ENCODE measurements at places on chromosomes 3 and 15.
A peak's percentile ranks its signal among the peaks of the same experiment; 100 is the strongest.

DNA sequence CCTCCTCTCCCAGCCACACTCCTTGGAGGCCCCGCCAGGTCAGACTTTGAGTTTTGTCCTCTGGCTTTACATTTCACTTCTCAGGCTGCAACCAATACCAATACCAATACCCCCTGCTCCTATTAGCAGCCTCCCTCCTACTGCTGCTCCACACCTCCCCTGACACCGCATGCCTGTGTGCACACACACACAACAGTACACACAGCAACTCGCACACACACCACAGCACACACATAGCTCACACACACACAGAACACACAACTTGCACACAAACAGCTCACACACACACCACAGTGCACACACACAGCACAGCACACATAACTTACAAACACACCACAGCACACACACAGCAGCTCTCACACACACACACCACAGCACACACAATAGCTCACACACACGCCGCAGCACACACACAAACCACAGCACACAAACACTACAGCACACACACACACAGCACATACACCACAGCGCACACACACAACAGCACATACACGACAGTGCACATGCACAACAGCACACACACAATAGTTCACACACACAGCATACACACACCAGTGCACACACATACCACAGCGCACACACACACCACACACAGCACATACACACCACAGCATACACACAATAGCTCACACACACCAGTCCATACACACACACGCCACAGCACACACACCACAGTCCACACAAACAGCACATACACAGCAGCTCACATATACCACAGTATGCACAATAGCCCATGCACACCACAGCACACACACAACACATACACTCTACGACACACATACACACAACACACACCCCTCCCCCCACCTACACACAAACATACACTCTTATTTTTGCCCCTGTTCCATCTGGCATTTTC, 204.7 kb downstream of the UACA start:
- no peak for DNase-seq

- DNase-seq = no peak
These were observed 179.4 kb downstream of the VGLL4 start for GRCh38 chr3:11464356-11464755.

- DNase-seq = no peak
These were observed 8.4 kb downstream of the GOLM2 start for GRCh38 chr15:44296625-44297524.

DNA sequence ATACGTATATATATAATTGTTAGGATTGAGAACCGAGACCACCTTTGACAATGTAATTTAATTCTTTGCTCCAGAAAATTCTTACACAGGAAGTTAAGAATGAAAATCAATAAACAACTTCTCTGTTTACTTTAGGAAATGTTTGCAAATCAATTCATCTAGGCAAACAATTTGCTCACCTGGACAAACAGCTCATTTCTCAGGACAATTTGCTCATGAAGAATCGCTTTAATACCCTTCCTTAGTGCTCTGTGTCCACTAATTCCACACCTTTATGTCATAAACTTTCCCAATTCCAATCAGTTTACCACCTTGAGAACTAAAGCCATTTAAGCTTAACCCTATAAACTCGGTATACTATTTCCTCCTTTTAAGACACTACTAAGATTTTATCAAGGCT, 292.2 kb downstream of the BCHE start:
- DNase-seq = no peak

DNA sequence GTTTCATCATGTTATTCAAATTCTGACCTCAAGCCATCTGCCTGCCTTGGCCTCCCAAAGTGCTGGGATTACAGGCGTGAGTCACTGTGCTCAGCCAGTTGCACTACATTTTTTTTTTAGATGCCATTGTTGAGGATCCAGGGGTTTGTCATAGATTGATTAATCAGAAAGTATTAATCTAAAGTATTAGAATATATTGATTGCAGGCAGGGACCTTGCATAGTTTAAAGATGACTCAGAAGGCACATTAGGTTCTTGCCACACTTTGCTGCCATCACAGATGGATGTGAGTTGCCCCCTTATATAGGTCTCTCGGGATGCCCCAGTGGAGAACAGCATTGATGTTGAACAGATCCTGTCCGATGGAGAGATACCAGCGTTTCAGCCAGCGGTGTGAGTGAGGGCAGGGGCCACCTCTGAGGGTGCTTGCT, 41.1 kb downstream of the IGF1R start:
- DNase-seq = peak; percentile 34

DNA sequence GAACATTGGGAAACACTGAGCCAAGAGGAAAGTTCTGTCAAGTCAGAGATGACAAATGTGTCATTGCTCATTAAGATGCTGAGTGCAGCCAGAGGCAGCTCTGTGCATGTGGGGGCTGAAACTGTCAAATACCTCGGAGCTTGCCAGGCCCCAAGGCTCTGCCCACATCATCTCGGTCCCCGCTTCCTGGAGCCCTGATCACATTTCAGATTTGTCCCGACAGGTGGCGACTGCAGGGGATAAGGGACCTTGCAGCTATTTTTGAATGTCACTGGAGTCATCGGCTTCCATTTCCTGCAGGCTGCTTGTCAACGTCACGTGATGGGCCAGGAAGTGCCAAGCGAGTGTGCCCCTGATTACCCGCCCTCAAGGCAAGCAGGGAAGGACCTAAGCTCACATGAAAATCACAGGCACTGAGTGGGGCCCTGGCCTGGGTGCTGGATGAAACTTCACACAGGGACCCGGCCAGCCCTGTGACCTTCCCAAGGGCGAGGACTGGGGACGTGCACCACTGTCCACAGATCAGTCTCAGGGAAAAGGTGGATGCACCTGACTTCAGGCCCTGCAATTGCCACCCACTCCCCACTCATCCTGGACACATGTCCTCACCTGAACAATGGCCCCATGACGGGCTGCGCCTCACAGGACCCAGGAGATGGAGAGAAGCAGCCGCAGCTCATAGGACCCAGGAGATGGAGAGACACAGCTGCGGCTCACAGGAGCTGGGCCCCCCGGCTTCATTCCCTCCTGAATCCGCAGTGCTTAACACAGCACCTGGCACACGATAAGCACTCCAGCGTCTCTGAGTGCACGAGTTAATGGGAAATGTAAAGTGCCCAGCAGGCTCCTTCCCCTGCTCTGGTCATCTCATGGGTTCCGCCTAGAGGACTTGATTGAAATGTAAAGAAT, 73.4 kb downstream of the NUP210 start:
- DNase-seq = peak; percentile 16

GRCh38 chr15:26870346-26870745, 3.5 kb downstream of the GABRA5 start:
- no peak for DNase-seq

DNA sequence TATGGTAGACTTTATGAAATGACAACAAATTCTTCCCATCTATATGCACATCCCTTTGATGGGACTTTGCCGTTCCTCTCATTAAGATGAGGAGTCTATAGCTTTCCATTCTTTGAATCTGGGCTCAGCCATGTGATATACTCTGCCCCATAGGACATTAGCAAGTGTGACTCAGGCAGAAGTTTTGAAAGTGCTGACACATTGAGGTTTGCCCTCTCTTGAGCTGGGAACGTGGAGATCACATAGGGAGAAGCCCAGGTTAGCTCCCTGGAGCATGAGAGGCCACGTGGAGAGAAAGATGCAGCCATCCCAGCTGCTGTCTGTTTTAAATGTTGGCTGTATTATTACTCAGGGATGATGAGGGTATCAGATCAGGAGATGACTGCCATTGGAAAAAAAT, 67.7 kb upstream of the OXTR start:
- no peak for DNase-seq

- DNase-seq = no peak
These were observed 6.1 kb upstream of the RPP25 start for GRCh38 chr15:74962671-74963070.

DNA sequence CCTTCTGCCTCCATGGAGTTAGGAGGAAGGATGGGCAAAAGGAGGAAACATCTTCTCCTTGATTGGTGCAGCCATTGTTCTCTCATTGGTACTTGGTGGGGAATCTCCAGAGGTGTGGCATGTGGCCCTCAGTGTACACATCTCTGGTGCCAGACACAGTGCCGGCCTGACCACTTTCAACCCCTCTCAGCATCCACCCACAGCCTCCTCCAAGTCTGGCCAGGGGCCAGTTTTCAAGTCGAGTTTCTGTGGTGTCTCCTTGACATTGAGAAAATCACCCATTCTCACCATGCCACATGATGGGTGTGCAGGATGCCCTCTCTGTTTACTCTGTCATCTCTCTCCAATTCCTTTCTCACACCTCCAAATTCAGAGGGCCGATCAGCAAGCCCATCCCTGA, 12.8 kb upstream of the FSIP1 start:
- no peak for DNase-seq

DNA sequence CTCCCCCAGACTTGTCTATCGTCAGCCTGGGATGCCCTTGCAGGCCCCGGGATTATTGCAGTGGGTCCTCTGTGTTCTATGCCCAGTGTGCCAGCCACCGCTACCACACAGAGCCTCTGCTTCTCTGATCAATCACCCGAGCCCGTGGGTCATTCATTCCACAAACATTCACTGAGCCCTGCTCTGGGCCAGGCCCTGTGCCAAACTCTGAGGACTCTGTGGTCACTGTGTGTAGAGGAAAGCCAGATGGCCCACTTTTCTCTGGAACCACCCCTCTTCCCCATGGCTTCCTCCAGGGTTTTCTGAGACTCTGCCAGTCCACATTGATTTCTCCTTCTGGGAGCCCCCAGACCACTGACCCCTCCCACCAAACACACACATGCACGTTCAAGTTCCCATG, 55.5 kb downstream of the BSN start:
- no peak for DNase-seq

GRCh38 chr3:100221159-100221558, 39.6 kb upstream of the TBC1D23 start:
- no peak for DNase-seq

GRCh38 chr3:40680685-40681657, 156.2 kb downstream of the ZNF621 start:
- DNase-seq = no peak

DNA sequence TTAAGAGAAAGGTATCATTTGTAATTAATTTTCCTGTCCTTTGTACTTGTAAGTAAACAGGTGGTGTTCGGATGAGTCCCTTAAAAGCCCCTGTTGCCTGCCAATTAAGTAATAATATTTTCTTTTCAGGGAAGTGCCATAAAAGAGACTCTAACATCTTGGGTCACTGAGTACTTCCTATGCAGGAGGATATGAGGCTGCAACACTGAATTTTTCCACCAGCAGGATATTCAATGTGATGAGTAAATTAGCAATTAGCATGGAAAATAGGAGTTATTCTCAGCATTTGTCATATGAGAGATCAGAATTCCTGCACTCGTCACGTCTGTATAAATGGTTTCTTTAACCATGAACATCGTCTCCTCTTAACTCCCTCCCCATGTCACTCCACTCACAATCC, 45.4 kb downstream of the WWTR1 start:
- no peak for DNase-seq

- DNase-seq = no peak
These were observed 38.1 kb downstream of the FOXL2 start for GRCh38 chr3:138908846-138909245.

GRCh38 chr15:75673426-75674235, 25.9 kb downstream of the SNX33 start:
- peak; percentile 70 for DNase-seq

DNA sequence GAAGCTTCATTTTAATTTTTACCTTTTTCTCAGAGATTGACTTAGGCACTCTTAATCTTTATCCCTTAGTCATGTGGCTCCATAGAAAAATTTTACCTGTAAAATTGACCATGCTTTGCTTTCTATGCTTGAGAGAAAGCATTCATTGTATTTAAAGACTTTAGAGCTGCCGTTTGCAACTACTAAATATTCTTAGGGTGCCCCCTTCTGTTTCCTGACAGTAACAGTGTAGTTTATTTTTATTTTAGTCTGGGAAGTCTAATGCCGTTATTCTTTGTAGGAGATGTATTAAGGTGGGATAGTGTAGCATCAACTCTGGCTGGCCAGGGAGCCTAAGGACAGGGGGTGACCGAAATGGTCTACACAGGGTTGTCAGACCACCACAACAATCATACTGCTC, 84.5 kb upstream of the SYNPR start:
- no peak for DNase-seq

DNA sequence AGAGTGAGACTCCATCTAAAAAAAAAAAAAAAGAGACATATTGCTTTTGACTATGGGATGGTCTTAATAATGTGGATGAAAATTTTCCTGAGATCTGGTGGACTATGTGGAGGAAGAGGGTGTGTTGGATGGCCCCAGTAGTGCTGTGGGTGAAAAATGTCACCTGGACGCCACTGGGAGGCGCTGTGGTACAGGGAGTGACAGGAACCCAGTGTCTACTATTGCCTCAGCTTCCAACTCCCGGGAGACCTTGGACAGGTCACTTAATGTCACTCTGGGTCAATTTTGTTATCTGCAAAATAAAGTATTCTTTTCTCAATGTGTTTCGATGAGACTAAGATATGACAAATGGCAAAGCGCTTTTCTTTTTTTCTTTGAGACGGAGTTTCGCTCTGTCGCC, 27.7 kb upstream of the DCP1A start:
- peak; percentile 60 for DNase-seq

- no peak for DNase-seq
These were observed 6.1 kb upstream of the LDHAL6B start for GRCh38 chr15:59200560-59200959.

DNA sequence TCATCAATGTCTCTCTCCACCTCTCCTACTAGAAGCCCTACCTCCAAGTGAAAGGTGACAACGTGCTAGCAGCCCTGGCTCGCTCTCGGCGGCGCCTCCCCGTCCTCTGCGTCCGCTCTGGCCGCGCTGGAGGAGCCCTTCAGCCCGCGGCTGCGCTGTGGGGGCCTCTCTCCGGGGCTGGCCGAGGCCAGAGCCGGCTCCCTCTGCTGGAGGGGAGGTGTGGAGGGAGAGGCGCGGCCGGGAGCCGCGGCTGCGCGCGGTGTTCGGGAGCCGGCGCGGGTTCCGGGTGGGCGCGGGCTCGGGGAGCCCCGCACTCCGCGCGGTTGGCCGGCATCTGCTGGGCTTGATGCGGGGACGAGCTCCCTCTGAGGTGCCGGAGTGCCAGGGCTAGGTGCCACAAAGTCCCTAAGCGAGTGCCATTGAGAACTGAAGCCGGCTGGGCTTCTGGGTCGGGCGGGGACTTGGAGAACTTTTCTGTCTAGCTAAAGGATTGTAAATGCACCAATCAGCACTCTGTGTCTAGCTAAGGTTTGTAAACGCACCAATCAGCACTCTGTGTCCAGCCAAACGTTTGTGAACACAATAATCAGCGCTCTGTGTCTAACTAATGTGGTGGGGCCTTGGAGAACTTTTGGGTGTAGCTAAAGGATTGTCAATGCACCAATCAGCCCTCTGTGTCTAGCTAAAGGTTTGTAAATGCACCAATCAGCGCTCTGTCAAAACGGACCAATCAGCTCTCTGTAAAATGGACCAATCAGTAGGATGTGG, 84.8 kb upstream of the ARRDC4 start:
- no peak for DNase-seq

DNA sequence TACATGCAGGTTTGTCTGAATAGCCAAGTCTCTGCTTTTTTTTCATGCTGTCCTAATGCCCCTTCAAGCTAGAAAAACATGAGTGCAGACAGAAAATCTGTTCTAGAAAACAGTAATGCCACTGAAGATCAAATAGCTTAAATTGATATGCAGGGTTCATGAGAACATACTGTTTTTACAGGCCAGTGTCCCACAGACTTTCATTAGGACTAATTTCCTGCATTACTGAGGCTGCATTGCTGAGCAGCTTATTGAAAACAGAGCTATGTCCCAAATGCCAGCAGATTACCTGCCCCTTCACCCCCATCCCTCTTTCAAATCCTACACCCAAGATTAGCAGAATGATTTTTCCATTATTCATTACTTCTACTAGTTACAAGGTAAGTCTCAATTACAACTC, 665 bp downstream of the TM4SF18 start:
- no peak for DNase-seq

Data from mucosa of gallbladder (tissue), 1 donor.